NCI-H2107 (cell line): ENCODE measurements at places on chromosomes 3 and 15.

GRCh38 chr15:96123028-96123400, 207.5 kb upstream of the NR2F2 start:
- DNase-seq, result no peak

GRCh38 chr3:43217633-43218032, 68.7 kb upstream of the SNRK start:
- DNase-seq, result no peak

GRCh38 chr15:75727851-75728715, 15.4 kb upstream of the CSPG4 start:
- DNase-seq, result no peak

- DNase-seq, result no peak
Measured at GRCh38 chr3:13567684-13568514, 19.0 kb downstream of the FBLN2 start.

DNA sequence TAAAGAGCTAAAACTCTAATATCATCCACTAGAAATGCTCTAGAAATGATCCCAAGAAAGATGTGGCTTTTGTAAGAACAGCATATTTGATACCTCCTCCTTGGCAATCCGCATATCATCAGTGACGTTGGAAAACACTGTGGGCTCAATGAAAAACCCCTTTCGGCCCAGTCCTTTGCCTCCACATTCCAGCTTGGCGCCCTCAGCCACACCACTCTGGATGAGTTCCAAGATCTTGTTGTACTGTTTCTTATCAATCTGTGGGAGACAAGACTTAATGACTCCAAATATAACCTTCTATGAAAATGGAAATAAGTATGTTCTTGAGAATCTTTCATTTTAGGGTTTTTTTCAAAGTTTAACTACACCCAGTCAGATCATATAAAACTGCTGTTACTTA, 103.6 kb downstream of the ALDH1A2 start:
- DNase-seq, result no peak

- no peak for DNase-seq
Measured at GRCh38 chr3:87413814-87414213, 137.4 kb upstream of the POU1F1 start.

GRCh38 chr3:10263646-10264363, 15.5 kb downstream of the TATDN2 start:
- no peak for DNase-seq

DNA sequence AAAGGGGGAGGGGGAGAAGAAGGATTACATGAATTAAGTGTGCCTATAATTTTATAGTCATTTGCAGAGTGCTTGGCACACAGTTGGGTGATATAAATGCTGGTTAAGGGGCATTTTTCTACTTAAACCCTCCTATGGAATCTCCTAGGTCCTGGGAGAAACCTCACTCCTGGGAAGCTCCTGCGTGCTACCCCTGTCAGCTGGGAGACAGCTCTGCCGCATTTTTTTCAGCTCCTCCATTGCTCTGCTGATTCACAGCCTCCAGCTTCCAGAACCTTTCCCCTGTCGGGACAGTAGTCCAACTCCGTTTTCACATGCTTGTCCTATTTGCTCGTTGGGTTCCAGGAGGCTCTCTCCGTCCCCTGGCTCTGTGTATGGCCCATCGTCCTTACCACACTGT, 59.2 kb downstream of the CHRD start:
- DNase-seq, result no peak

DNA sequence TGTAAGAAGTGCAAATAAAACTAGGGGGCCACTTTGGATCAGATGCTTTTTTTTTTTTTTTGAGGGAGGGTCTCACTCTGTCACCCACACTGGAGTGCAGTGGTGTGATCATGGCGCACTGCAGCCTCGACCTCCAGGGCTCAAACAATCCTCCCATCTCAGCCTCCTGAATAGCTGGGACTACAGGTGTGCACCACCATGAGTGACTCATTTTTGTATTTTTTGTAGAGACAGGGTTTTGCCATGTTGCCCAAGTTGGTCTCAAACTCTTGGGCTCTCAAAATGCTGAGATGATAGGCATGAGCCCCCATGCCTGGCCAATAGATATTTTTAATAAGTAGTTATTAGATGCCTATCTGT, 20.8 kb downstream of the CCR1 start:
- DNase-seq, result no peak

DNA sequence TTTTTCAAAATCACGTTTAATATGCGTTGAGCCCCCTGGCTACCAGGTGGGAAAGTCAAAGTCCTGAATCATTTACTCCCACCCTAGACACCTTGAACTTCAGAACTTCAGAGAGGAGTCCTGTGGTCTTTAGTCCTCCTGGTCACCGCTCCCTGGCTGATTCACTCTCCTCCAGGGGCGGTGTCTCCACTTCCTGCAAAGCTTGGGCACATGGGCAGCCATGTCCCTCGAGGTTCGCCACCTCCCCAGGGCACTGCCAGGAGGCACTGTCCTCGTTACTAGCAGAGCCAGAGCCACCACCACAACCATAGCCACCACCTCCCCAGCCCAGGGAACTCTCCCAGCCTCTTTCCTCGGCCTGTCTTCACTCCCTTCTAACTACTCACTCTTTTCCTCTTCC, 31.0 kb downstream of the LOXL1 start:
- DNase-seq, result no peak

GRCh38 chr3:116265976-116266584, 179.2 kb downstream of the LSAMP start:
- DNase-seq, result no peak

- no peak for DNase-seq
Measured at GRCh38 chr15:70426096-70426821, 328.5 kb upstream of the TLE3 start.

GRCh38 chr3:173841334-173841733, 443.8 kb downstream of the NLGN1 start:
- no peak for DNase-seq

DNA sequence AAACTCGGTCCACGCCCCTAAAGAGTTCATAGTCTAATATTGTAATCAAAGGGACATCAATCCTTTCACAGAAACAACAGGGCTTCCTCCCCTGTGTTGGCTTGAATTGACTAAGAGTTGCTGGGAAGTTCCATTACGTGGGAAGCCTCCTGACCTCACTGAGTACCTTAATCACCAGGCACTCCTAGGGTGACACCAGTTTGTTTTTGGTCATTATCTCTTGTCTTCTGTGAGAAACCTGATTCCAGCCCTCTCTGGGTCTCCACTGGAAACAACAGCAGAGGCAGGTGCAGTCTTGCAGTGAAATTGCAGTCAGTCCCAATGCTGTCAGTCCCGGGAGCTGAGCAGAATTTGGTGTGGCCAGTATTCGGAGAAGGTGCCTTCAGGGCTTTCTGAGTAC, 55.4 kb downstream of the BOC start:
- DNase-seq, result peak; percentile 78

GRCh38 chr3:172286548-172287148, 161.6 kb downstream of the GHSR start:
- DNase-seq, result no peak

DNA sequence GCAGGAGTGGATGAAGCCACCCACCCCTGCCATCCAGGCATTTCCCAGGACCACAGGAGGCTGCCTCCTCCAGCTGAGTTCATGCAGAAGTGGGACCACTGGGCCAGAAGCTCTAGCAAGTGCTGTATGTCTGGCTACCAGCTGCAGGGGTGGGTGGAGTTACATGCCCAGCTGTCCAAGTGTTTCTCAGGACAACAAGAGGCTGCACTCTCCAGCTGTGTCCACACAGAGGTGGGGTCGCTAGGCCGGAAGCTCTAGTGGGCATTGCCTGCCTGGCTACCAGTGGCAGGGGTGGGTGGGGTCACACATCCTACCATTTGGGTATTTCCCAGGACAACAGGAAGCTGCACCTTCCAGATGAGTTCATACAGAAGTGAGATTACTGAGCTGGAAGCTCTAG, 234.0 kb upstream of the PPP2R3A start:
- no peak for DNase-seq

- DNase-seq, result no peak
Measured at GRCh38 chr3:126285369-126285768, 71.8 kb downstream of the KLF15 start.

DNA sequence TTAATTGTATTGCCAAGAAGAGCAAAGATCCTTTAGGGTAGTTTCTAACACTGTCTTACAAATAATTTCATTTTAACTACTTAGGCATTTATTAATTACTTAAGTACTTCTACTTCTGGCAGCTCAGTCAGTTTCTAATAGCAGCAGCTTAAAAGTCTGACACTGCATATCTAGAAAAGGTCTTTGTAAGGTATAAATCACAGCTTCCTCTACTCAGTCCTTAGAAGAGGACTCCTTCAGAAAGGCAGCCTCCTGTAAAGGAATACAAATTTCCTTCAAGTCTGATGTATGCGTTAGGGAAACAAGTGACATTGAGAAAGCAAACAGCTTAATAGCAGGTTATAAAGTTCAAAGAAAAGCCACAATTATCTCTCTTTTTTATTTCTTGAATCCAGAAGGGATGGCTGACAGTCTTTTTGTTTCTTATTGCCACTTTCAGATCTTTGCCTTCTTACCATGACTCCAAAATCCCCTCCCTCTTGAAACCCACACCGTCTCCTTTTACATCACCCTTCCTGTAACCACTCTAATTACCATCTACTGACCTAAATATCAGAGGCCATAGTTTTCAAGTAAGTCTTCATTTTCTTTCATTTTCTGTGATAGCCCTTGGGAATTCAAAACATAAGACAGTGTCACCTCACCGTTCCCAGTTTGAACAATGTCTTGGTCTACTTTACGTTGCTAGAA, 109.5 kb downstream of the CGGBP1 start:
- DNase-seq, result no peak

- DNase-seq, result no peak
Measured at GRCh38 chr3:152056987-152057386, 183.5 kb downstream of the SUCNR1 start.

- DNase-seq, result no peak
Measured at GRCh38 chr3:142180761-142181362, 31.5 kb upstream of the TFDP2 start.

DNA sequence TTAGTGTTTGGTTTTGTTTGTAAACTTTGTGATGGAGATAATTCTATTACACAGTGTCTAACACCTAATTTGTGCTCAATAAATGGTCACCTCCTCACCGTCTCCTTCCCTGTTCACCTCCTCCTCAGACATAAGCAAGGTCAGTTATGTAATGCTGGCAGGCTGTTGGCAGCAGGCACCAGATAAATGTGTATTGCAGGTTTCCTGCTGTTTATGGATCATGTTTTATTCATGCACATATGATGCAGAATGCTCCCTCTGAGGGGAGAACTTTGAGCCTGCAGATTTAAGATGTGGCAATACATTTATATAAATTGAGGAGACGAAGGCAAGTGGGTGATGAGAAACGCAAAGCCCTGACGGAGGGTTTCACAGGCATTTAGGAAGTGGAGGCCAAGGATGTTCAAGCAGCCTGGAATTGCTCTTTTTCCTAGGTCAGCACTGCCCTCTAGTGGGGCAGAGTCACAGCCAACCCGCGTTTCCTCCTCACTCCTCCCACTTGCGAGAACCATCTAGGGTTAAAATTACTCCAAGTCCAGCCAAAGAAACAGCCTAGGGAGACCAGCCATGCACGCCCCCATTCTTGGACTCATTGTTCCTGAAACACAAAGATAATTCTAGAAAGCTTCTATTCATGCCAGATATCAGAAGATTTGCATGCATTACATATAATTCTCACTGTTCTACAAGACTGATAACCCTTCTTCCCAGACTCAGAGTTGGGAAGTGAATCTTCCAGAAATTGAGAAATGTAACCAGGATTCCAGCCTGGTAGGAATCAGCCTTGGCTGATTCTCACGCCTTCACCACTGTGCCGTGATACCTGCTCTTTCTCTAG, 228.7 kb downstream of the SLCO3A1 start:
- DNase-seq, result no peak

DNA sequence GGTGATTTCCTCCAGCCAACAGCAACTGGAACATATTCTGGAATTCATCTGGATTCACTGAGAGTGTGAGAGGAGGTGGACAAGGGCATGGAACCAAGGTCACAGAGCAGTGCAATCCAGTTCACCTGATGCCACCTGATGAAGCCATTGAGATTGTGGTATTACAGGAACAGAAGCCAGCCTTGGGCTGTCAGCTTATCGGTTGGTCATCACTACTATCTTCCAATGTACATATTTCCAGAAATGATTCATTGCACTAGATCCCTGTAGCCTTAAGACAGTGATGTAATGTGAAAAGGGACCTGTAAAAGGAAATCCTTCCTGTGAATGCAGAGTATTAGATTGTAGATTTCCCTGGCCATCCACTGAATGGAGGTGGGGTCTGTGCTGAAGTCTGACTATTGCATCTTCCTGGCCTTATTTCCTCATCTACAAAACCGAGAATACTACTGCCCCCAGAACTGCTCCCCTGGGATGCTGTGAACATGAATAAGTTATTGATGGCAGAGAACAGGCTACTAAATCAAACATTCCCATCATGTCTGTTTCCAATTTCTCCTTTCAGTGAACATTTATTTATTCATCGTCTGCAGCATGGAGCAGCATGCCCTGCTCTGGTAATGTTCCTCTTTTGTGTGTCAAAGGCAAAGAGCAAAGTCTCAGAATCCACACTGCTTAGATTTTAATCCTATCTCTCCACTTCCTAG, 47.4 kb upstream of the TPM1 start:
- DNase-seq, result no peak

DNA sequence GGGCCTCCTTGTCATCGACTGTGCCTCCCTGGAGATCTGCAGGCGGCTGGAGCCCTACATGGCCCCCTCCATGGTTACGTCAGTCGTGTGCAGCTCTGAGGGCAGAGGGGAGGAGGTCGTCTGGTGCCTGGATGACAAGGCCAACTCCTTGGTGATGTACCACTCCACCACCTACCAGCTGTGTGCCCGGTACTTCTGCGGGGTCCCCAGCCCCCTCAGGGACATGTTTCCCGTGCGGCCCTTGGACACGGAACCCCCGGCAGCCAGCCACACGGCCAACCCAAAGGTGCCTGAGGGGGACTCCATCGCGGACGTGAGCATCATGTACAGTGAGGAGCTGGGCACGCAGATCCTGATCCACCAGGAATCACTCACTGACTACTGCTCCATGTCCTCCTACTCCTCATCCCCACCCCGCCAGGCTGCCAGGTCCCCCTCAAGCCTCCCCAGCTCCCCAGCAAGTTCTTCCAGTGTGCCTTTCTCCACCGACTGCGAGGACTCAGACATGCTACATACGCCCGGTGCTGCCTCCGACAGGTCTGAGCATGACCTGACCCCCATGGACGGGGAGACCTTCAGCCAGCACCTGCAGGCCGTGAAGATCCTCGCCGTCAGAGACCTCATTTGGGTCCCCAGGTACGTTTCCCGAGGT, 146.5 kb downstream of the LRRK1 start:
- DNase-seq, result no peak

GRCh38 chr3:14829811-14830210, 11.0 kb downstream of the FGD5 start:
- no peak for DNase-seq

DNA sequence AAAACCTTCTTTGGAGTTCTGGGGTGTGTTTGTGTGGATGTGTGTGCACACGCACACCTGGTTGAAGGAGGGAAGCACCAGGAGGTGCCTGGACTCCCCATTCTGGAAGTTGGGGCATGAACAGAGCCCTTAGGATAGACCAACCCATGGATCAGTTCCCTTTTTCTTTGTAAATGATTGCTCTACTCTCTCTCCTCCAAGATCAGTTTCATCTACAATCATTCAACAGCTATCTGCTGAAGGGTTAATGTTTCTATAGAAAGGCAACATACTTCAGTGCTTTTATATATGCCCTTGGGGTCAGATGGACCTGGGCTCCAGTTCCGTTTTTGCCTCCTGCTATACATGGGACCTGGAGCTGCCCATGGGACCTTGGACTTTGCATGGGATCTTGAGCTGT, 352.1 kb upstream of the CFAP20DC start:
- no peak for DNase-seq
